ENCODE measurements at places on chromosomes 2 and 18.
A peak's percentile ranks its signal among the peaks of the same experiment; 100 is the strongest.

GRCh38 chr2:237055386-237056100 is 30.1 kb upstream of the COPS8 start:
- DNase-seq: no peak

- DNase-seq: no peak
These were observed 5.4 kb downstream of the PID1 start for GRCh38 chr2:229265727-229266126.

GRCh38 chr18:13159579-13159978 is 59.0 kb upstream of the LDLRAD4 start:
- DNase-seq: peak; percentile 70

GRCh38 chr2:15038366-15039364 is 406.1 kb downstream of the LRATD1 start:
- peak; percentile 0 for DNase-seq

DNA sequence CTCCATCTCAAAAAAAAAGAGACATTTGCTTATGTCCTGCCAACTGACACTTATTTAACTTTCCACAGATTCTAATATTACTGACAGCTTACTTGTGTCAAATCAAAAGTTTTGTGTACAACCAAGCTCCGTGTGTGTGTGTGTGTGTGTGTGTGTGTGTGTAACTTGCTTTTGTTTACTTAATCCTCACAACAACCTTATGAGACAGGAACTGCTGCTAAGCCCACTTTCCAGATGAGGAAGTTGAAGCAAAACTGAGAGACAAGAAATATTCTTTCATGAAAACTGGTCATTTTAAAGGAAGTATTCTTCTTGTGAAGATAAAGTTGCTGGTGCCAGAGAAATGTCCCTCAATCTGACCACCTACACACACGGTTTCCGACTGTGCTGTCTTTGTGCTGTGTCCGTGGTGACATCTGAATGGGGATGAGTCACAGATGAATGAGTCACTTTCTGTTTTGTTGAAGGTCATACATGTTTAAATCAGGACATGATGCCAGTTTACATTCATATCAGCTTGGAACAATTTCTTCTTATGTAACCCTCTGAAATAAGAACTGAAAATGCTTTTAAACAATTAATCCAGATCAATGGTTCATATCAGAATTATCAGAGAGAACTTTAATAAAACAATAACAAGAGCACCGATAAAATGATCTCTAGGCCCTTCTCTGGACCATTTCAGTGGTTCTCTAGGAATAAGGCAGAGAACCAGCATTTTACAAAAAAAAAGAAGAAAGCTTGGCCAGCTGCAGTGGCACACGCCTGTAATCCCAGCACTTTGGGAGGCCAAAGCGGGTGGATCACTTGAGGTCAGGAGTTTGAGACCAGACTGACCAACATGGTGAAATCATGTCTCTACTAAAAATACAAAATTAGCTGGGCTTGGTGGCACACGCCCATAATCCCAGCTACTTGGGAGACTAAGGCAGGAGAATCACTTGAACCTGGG is 95.5 kb downstream of the THNSL2 start:
- DNase-seq: peak; percentile 9

DNA sequence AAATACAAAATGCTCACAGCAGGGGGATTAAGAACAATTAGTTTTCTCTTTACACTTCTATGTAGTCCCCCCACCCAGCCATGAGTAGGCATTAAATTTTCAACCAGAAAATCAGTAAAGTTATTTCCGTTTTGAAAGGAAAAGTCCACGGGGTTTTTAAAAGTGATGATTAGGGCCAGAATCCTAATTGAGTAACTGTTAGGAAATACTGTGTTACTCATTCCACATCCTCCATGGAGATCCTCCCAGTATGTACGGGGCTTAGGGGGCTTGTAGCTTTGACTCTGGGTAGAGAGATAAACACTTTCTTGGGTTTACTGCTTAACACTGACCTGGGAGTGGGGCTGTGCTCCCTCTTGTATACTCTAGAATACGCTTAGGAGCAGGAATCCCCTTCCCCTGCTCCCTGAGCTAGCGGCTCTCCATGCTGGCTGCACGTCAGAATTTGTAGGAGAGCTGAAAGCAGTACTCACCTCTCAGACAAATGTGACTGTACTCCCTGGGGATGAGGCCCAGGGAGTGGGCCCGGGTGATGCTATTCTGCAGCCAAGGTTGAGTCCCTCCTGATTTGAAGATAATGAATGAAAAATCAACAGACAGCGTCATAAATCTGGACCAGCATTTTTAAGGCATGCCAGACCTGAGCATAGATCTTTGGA is 100.5 kb downstream of the SLC4A3 start:
- DNase-seq: no peak

GRCh38 chr2:231245249-231246094 is 47.0 kb downstream of the ARMC9 start:
- DNase-seq: peak; percentile 14

DNA sequence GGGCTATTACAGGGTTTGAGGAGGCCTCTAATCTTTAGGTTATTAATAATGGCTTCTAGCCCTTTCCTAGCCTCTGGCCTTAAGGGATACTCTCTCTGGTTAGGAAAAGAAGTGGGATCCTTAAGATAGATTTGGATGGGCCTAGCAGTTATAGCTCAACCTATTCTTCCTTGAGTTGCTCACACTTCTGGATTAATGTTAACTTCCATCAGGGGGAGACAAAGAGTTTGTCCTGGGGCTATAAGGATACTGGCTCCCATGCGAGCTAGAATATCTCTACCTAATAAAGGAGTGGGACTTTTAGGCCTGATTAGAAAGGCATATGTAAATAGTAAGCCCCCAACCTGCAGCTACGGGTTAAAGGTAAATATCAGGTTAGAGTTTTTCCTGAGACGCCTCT is 14.3 kb upstream of the PTH2R start:
- DNase-seq: no peak

- DNase-seq: no peak
These were observed 18.8 kb upstream of the RMP24 start for GRCh38 chr18:35953688-35954087.

- DNase-seq: no peak
These were observed 90.8 kb upstream of the MEIS1 start for GRCh38 chr2:66344087-66344663.

GRCh38 chr2:216243026-216243425 is 129.3 kb downstream of the MARCHF4 start:
- no peak for DNase-seq

DNA sequence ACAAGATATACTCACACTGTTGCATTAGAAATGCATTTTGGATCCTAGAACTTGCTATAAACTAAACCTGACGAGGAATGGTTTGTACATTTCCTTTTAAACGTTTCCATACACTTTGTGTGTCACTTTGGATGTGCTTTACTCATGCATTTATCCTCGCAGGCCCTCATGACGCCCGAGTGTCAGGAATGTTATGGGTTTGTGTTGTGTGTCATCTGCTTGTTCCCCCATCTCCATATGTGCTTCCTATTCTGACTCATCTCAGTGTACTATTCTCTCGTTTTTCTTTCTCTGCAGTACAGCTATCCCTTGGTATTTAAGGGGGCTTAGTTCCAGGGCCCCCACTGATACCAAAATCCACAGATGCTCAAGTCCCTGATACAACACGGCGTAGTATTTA is 121.5 kb upstream of the RASGRP3 start:
- no peak for DNase-seq

DNA sequence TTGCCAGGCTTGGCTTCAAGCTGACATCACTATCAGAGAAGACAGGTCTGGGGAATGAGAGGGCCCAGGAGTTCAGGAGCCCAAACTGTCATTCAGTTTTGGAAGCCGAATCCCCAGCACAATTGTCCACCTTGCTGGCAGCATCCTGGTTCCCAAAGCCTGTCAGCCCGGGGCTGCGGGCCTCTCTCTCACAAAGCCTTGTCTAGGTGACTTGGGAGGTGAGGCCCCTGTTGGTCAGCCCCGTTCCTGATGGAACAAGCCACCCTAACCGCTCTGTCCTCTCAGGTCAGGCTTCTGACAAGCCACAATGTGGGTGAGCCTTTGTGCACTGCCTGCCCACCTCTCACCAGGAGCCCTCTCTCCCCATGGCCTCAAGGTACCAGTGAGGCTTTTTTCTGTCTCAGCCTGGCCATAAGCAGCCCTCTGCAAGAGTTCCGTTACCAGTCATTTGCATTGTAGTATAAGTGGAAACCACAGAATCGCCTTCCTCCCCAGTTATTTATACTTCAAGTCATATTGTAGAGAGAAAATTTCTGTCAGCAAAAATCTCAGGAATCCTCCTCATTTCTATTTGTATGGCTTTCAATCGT is 100.6 kb downstream of the MSH2 start:
- no peak for DNase-seq

DNA sequence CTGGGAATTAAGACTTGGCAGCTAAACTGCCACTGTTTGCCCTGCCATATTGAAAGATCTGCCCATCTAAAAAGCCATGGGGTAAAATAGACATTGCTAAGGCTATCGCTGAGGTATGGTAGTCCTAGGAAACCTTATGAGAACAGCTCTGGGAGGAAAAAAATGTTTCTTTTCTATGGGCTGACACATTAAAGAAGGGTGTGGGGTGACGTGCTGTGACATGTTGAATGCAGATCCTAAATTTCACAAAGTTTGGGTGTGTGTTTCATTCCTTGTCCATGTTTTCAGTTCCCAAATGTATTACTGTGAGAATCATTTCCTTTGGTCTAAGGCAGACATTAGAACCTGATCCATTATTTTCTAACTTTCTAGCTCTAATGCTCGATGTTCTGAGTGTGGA is 766.4 kb downstream of the BCL11A start:
- DNase-seq: no peak

DNA sequence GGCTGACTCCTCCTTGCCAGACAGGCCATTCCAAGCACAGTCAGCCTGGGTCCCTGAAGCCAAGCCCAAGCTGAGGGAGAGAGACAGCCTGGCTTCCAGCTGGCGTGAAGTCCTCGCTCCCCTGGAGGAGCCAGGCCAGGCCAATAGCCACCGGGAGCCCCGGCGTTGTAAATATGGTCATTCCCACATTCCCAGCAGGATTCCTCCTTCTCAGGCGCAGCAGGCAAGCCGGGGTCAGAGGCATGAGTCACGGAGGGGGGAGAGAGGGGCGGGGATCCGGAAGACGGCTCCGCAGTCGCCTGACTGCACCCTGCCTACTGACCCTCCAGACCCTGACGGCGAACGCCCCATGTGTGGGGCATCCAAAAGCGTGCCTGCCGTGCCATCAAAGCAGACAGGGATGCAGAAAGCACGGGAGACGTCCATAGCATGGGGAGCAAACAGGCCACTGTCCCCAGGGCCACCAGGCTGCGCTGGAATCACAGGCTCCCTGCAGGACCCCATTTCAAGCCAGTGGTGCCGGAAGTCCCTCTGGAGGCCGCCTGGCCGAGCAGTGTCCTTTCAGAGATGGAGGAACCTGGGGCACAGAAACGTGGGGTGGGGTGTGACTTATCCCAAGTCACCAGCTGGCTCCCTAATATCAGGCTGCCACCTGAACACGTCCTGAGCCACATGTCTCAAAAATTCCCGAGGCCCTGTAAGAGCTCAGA is 48.2 kb downstream of the TWIST2 start:
- DNase-seq: no peak

DNA sequence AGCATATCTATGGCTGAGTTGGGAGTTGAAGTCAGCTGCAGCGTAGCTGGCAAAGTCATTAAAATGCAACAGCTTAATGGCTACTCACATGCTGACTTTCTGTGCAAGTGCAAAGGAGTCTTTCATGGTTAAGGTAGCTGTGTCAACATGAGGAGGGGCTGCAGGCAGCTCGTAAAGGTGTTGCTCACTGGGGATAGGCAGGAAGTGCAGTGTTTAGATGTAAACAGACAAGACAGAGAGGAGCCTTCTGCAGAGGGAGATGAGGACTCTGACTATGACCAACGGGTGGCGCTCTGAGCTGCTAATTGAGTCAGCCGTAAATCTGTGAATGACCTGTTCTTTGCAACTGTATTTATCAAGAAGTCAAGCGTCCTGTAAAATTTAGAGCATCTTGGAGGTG is 22.3 kb upstream of the CAVIN2 start:
- DNase-seq: no peak

- no peak for DNase-seq
These were observed 23.8 kb downstream of the FBXO41 start for GRCh38 chr2:73260338-73260984.

DNA sequence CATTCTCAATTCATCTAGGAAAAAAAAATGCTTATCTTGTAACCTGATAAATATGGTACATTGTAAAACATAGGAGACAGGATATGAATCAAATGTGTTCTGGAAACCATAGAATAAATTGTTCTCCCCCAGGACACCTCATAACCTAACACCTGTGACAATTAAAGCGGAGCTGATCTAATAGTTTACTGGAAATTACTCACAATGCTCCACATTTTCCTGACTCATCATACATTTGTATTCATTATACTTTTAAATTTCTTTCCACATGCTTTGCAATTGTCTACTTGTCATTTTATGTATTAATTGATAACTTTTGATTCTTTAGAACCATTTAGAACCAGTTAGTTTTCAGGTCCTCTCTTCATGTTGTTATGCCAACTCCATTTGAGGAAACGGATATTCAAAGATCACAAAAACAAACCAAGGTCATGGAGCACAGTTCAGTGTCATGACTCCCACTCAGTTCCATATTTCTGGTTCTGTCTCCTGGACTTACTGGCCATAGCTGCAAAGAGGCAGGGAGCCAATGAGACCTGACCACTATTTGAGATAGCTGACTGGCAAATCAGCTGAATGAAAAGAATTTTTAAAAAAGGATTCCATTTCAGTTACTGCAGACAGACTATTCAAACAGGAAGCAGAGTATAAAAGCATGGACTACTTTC is 128.5 kb downstream of the CALCRL start:
- no peak for DNase-seq

DNA sequence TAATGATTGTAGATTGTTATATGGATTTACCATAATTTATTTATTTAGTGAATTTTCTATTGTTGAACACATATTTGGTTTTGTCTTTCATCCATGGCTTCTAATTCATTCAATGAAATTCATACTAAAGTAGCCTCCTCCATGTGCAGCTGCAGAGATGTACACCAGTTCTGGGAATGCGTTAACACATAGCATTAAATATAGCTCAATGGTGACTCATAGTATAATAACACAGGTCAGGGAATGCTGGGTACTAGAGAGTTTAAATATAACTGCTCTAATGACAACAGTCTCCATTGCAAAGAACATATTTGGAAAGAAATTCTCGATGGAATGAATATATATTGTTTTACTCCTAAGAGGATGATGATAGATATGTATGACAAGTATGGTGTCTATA is 1190.2 kb upstream of the NRXN1 start:
- DNase-seq: no peak

DNA sequence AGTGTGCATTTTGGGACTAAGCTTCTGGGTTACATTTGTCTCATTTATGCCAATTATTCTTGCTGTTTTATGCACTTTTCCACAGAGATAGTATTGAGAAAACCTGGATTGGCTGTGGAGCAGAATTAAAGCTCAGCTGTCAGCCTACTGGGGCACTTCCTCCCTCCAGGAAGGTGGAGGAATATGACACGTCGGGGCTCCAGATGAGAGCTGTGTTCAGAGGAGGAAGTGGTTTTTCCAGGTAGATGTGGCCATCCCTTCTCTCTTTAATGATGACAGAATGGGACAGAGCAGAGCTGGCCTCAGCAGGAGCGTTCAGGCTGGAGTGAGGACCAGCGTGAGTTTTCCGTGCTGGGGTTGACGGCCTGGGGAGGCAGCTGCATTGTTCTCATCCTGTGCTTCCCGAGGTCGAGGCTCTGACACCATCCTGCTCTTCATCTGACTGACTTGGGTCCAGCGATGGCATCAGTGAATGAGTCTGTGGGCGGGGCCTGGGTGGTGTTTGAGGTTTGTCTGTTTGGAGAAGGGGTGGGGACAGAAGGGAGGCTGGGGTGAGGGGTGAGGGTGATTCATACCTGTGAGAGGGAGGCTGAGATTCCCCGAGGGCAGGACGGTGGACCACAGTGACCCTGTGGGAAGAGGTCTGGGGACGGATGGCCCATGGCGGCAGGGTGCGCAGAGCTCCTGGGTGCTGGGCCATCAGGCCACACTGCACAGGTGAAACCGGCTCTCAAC is 207.0 kb downstream of the LDLRAD4 start:
- no peak for DNase-seq

Measured in CD4-positive, alpha-beta T cell treated with Interleukin-4 for 1 hour (primary cell).